ENCODE measurements at places on chromosomes 1 and 21. TPM values are rescaled to one million over a fixed set of nuclear protein-coding genes. Genes with fewer than 3 reads are reported as not detected.

GRCh38 chr1:116740746-116741145 is 13.5 kb upstream of the CD2 start:
- no peak for DNase-seq

DNA sequence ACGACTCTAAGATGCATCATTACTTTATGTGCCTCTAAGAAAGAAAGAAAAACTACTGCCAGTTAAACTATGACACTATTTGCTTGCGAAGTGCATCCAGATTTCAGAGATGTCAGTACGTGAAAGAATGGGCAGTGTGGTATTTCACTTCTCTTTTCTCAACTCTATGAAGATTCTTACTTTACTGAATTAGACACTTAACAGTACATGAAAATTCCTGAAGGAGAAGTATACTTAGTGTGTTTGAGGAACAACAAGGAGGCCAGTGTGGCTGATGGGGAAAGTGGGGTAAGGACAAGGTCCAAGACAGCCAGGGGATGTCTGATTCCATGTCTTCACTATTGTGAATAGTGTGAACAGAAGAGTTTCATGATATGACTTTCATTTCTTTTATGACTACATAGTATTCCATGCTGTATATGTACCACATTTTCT is 53.9 kb upstream of the HSD17B7 start:
- DNase-seq: no peak

DNA sequence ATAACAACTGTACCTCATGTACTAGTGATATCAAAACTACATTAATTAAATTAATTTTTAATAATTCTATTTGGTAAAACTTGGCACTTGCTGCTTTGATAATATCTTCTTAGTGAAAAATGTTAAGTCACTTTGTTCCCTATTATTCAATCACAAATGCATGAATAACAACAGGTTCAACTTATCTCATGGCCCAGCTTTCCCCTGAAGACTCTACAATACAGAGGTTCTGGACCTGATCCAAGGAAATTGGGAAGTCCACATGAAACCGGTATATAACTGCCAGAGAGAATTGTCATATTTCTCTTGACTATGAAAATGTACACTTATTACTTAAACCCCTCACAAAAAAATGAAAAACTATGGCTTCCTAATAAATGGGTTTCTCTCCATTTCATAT is 33.9 kb upstream of the PTPRC start:
- no peak for DNase-seq

KIF2C gene
- total RNA-seq: 82.2 TPM

JUN gene
- 29.4 TPM for total RNA-seq

Measured in H4 (cell line).